Activated T-helper 1 cell treated with anti-CD3 and anti-CD28 coated beads, Interleukin-2, amount 50 U/mL, for 16 hours (primary cell): ENCODE measurements at places on chromosomes 7 and 10.

DNA sequence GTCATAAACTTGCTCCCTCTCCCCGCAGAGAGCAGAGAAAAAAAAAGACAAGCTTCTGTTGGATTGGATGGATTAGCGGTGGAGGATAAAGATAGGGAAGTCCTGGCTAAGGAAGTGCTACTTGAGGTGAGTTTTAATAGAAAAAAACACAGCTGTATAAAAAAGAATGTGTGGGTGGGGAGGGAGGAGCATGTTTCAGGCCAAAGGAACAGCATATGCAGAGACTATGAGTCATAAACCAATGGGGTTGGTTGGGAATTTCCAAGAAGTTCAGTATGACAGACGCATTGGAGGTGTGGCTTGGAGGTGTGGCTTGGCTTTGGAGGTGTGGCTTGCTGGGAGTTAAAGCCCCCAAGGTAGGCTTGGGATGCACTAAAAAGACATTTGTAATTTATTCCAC lies 103.0 kb upstream of the LSM8 start:
- peak; percentile 1 for DNase-seq

DNA sequence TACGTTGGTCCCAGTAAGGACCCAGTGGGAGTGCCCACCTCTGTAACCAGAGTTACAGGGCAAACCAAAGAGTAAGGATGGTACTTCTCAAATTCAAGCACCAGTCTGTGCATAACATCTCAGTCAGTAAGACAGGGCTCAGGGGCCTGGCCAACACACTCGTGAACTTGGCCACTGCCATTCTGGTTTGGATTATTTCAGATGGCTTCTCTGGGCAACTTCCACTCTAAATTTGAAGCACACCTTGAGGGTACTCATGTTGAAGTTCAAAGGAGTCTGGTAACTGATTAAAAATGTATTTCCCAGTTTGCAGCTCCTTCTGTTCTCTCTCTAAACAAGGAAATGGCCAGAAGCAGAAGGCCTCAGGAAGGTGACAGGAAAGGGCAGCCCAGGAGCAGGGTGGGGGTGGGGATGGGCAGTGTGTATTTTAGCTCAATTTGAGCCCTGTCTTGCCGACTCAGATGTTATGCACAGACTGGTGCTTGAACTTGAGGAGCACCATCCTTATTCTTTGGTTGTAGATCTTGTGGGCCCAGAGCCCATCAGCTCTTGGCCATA lies 107.3 kb upstream of the GLI3 start:
- DNase-seq: no peak

DNA sequence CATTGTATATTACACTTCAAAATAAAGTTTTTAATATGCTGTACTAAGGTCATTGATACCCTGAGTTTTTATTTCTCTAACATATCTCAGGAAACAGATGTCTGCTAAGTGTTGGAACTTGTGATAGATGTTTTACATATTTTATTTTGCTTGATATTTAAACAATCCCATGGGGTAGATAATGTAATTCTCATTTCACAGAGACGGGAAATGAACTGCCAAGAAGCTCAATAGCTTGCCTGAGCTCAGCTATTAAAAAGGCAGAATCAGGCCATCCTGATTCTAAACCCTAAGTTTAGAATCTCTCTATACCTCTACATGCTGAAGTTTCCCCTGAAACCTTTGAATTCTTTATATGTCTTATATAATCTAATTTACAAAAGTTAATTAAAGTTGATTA lies 126.3 kb downstream of the LRRC18 start:
- DNase-seq: no peak

- DNase-seq: no peak
Measured at GRCh38 chr7:156091519-156092080, 279.3 kb upstream of the SHH start.

DNA sequence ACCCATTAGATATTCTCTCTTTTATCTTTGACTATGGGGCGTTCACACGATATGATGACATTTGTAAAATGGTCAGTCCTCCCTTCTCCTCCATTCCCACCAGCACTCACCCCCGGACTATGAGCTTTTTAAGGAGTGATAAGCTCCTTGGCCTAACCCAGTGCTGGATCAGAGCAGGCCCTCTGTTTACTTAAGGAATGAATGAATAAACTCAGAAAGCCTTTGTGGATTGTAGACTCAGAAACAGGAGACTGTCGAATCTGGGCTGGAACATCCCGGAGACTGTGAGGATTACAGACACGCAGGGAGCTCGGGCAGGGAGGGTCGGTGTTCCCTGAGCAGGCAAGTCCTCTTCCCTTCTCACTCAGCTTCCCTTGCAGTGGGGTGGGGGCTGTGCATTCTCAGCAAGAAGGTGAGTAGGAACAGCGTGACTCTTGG lies 6.8 kb upstream of the ZCCHC24 start:
- no peak for DNase-seq

DNA sequence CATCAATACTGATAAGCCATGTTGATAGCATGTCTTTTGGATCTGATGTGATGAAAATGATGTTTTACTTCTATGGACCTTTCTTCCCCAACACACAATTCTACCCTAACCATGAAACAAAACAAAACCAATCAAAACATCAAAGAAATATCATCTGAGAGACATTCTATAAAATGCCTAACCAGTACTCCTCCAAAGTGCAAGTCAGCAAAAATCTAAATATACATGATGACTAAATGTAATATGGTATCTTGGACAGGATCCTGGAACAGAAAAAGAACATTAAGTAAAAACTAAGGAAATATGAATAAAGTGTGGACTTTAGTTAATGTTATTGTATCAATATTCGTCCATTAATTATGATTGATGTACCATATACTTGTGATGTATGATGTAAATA lies 625.1 kb downstream of the MAGI2 start:
- DNase-seq: no peak

GRCh38 chr10:68406111-68406814 lies 814 bp downstream of the RUFY2 start:
- DNase-seq: no peak

- DNase-seq: no peak
Measured at GRCh38 chr7:5170251-5170650, 19.8 kb upstream of the WIPI2 start.
